ENCODE measurements at places on chromosomes 12 and 14.

GRCh38 chr14:60002819-60003492 lies 83.0 kb downstream of the LRRC9 start:
- DNase-seq, result no peak

GRCh38 chr14:61109288-61109687 lies 128.2 kb downstream of the SLC38A6 start:
- DNase-seq, result no peak

DNA sequence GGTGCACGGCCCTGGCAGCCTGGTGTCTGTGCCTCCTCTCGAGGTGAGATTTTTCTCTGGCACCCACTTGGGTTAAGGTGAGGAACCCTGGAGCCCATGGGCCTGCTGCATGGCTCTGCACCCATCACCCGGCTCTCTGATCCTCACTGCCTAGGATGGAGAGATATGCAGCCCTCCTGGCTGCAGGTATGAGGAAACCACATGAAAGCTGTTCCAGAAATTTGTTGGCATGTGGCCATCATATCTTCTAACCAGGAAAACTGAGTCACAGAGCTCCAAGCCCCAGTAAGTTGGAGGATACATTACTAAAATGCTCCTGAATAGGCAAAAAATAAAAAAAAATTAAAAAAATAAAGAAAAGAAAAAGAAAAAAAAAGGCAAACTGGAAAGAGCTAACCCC lies 39.3 kb upstream of the DDX11 start:
- no peak for DNase-seq

GRCh38 chr12:130973906-130974305 lies 20.2 kb downstream of the ADGRD1 start:
- no peak for DNase-seq

- DNase-seq, result no peak
These were observed 30.8 kb downstream of the RPS6KA5 start for GRCh38 chr14:91029456-91030217.

GRCh38 chr14:102212845-102213244 lies 73.1 kb downstream of the WDR20 start:
- DNase-seq, result no peak

DNA sequence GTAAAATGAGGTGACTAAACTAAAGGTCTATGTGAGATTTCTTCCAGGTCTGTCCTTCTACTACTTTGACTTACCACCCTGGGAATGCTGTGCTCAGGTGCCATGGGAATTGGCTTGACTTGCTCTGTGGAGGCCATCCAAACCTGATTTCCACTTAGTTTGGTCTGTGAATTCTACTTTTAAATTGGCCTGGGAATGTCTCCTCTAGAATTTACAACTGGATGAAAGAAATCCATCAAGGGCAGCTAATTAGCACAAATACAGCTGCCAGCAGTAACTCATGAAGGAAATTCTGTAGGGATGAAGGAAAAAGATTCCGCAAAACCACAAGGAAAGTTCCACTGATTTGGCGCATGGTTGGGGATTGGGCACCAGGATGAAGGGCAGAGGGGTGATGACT lies 31.7 kb upstream of the FRMD6 start:
- no peak for DNase-seq

DNA sequence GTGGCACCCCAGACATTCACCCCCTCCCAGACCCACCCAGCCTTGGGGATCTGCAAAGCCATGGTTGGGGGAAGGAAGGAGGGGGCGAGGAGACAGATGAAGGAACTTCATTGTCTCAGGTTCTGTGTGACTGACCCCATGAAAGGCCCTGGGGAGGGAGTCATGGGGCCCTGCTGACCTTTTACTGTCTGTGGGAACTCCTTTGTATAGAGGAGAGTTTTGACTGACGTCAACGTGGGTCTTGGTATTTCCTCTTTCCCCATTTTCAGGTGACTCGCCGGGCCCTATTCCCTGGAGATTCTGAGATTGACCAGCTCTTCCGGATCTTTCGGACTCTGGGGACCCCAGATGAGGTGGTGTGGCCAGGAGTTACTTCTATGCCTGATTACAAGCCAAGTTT lies 3.1 kb upstream of the RAB5B start:
- no peak for DNase-seq

DNA sequence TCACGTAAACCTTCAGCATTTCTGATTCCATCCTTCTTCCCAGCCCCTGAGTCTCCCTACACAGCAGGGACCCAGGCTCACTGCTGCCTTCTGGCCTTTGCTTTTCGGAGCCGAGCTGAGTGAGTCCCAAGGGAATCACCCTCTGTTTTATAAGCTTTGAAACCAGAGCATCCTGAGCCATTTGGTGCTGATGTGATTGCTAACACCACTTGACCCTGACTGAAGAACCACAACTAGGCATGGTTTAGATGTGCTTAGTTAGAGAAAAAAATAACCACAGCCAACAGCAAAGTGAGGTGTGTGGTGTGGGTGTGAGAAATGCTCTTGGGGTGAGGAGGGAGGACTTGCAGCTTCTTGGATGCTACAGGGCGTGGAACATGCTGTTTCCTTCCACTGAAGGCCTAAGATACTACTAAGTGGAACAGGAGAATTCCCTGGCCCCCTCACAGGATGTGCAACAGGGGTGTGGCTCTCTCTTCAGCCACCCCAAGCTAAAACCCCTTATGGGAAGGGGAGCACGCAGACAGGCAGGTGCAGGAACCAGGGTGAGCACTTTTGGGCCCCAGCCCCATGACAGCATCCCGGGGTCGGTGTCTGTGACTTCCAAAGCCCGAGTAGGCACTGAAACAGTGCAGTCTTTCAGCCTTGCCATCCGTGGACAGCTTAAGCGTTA lies at the start of gene TC2N:
TSS of gene TC2N (minus strand) at position 221 of the 673 bp plus-strand sequence. CDS start 53,767 bp downstream, outside the sequence.
- DNase-seq, result no peak

GRCh38 chr14:53360829-53361228 lies 207.7 kb upstream of the DDHD1 start:
- no peak for DNase-seq

DNA sequence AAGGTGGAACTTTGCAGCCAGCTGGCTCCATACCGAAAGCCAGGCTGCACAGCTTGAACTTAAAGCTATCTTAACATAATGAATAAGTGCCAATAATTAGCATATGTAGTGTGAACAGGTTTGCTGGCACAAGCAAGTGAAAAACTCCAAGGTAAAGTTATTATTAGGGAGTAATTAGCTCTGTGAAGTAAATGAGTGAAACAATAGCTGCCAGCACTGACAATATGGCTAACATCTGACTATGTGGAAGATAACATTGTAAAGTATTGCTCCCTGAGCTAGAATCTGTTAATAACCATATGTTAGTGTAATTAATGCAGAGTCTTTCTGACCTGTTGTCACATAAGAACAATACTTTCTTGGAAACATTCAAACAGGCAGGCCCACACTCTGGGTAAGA lies 246.4 kb downstream of the SOX5 start:
- DNase-seq, result no peak

DNA sequence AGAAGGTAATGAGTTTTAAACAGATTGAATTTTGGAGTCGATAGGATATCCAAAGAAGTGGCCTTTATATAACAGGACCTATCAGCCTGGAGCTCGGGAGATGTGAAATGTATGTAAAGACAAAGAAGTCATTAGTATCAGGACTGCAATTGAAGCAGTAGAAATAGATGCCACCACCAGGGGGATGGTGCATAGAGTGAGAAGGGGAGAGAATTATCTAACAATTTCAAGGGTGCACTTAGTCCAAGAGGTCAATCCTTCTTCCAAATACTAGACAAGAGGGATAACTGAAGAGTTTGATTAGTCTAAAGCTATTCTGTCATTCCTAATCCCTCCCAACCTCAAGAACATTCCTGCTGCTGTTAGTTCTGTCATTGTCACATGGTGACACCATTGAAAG lies 127.8 kb downstream of the CFAP54 start:
- no peak for DNase-seq

DNA sequence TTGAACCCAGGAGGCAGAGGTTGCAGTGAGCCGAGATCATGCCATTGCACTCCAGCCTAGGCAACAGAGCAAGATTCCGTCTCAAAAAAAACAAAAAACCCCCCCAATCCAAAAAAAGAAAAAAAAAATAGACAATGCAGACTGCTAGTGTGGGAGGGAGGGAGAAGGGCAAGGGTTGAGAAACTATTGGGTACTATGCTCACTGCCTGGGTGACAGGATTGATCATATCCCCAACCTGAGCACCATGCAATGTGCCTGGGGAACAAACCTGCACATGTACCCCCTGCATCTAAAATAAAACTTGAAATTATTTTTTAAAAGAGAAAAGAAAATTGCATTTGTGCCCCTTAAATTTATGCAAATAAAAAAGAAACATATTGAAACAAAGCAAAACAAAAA lies 65.6 kb upstream of the PLEKHG3 start:
- DNase-seq, result no peak

- no peak for DNase-seq
These were observed 34.8 kb downstream of the TMCC3 start for GRCh38 chr12:94615260-94616181.

DNA sequence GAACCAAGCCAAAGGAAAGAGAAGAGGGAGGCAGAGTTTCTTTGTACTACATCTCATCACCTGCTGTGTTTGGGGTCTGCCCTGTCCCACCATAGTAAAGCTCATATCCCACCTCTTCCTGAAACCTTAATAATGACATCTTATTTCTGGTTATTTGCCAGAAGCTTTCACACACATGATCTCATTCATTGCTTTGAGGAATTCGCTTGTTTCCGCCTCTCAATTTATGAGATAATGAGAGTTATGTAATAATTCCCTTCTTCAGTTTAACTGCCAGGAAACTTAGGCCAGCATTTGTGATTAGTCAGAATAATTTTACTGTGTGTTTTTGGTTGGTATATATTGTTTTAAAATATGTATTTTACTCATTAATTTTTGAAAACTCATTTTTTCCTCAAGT lies 205.2 kb downstream of the CACNA1C start:
- DNase-seq, result no peak

DNA sequence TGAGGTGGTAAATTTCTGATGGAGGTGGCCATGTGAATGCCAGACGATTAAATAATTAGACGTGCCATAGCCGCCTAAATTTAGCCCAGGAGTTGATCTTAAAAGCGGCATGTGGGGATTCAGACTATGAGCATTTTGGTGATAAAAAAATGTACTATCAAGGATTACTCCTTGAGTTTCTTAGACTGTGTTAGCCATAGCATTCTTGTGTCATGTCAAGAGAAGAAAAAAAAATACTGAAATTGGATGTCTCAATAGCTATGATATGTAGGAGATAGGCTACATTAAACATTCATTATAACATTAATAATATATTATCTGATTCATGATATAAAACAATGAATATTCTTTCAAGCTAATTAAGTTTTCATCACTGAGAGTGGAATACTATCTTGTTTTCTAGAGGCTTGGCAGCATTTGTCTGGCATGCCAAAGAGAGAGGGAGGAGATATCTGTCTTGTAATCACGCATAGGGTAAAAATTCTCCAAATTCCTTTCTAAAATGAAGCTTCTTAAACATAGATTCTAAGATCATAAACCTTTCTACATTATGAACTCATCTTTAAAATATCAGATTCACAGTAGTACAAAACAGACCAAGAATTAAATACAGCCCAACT lies 727.0 kb downstream of the C12orf50 start:
- no peak for DNase-seq

DNA sequence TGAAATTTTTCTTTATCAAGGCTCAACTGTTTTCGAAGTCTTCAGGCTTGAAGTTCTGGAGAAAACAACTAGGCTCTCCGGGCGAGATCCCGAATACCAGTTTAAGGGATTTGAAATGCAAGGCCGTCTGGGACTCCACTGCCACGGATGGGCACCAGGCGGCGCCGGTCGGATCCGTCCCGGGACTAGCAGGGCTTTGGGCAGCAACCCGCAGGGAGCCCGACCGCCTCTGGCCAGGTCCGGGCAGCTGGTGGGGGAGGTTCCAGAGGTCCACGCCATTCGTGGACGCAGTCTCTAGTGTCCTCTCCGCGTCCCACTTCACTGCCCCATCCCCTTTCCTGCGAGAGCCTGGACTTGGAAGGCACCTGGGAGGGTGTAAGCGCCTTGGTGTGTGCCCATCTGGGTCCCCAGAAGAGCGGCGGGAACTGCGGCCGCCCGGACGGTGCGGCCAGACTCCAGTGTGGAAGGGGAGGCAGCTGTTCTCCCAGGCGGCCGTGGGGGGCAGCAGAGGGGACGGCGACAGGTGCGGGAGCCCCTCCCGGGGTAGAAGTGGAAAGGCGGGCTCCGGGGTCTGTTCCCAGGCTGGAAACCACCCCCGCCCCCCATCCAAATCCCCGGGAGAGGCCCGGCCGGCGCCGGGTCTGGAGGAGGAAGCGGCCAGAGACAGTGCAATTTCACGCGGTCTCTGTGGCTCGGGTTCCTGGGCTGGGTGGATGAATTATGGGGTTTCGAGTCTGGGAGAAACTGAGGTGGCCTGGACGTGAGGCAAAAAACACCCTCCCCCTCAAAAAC lies 838 bp upstream of the ERBB3 start:
- no peak for DNase-seq

- no peak for DNase-seq
These were observed 232.1 kb downstream of the CACNA1C start for GRCh38 chr12:2284857-2285256.

Measured in NCI-H187 treated with DMSO at 0.1 percent for 48 hours (cell line).